ENCODE measurements at places on chromosomes 12 and 14. TPM values are rescaled to one million over a fixed set of nuclear protein-coding genes. Genes with fewer than 3 reads are reported as not detected.

Gene SOAT2
- not detected for total RNA-seq

Gene FAM186B
- 0.57 TPM for total RNA-seq

Gene NID2
- 0.07 TPM for total RNA-seq

Gene NT5DC3
- total RNA-seq, result 19.0 TPM

Gene KIF5A
- total RNA-seq, result under 0.01 TPM

Measured in nasal cavity respiratory epithelium epithelial cell of viscerocranial mucosa (primary cell).